ENCODE measurements at places on chromosomes 1 and 21.

DNA sequence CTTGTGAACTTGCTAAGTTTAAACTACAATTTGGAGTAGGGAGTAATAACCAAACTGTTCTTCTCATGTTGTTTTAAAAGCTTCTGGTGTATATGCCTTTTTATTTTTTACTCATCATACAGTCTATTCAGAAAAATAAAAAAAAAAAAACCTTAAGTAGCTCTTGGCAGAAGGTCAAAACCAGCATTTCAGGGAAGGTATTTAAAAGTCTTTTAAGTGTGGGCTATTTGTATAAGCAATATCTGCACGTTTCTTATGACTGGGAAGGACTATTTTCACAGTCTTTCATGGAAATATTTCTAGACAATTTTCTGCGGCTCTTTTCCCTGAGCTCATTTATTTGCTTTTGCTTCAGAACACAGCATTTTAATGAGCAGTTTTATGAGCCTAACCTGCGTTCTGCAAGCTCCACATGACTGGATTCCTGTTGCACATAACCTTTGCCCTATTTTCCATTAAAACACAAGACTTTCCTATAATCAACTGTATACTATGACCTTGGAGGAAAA, 60.9 kb upstream of the C1orf105 start:
- DNase-seq: no peak

DNA sequence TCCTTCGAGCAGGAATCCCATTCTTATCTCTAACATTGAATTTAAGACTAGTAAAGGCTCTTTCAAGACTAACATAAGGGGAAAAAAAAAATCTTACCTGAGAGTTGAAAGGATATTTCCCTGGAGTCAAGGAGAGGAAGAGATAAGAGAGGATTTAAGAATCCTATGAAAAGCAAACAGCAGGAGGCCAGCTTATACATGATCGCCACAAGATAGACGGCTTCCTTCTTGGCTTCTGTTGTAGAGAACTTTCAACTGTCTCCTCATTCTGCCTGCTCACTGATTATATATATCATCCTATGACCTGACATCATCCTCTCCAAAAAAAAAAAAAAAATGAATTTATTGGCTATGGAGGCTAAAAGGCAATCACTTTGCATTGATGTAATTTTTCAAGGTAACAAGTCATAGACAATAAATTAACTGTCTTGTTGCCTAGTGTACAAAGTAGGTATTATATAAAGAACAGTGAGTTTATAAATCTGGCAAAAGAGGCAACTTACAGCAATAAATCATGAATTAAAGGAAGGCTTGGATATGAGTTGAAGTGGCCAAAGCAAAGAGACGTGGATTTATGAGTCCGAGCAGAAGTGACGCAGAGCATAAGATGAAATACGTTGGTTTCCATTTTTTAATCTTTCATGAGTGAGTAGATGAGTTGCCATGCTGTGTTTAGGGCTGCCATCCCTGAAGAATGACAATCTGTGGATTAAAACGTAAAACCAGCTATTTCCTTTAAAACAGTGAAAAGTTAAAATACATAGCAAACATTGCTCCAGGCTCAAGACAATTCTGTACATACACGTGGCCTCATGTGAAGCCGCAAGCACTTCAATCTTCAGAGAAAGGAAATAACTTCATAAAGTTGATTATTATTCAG, at the start of gene UTS2:
UTS2 (minus strand) TSS at position 262 of the 880 bp plus-strand sequence; CDS start at position 200, 62 bp downstream.
- no peak for DNase-seq

DNA sequence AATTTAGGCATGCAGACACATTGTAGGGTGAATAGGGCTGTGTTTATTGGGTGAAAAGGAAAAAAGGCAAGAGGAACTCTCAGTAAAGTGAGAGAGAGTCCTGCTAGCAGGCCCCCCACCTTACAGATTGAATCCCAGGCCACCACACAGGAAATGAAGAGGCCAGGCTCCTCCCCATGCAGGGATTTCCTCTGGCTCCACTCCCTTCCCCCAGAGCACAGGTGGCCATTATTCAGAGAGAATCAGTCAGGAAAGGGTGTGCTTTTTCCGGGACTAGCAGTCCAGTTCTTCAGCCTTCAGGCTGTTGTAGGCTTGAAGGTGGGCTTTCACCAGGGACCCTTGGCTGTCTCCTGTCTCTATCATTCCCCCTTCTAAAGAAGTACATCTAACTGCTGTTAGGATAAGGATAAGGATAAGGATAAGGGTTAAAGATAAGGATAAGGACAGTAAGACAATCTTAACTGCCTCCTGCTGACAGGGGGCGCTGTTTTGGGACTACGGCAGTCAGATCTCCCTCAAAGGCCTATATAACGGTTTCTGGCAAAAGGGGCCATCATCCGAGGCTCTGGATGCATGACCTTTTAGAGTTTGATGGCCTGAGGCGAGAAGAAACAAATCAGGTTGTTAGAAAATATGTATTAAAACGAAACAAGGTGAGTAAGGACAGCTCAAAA, 26.3 kb downstream of the ZNF648 start:
- DNase-seq: no peak

DNA sequence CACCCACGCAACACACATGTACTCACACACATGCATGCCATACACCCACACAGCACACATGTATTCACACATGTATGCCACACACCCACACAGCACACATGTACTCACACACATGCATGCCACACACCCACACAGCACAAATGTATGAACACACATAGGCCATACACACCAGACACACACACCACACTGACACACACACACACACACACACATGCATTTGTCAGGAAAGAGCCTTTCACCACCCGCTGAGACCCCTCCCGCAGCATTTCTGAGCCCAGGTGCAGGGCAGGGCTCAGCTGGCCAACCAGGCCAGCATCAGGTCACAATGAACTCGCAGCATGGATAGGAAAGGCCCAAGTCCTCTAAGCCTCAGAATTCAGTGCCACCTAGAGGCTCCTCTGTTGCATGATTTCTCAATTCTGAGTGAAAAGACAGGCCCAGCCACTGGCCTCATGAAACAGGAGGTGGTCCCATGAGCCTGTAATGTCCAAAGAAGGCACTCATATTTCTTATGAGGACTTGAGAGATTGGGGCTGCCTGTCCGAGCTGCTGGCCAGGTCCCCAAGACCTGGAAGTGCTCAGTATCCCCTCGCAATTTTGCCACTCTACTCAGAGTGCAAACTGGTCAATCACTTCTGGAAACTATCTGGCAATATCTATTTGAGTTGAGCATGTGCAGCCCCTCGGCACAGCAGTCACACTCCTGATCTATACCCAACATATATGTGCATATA, 57.3 kb downstream of the PSMG1 start:
- no peak for DNase-seq

DNA sequence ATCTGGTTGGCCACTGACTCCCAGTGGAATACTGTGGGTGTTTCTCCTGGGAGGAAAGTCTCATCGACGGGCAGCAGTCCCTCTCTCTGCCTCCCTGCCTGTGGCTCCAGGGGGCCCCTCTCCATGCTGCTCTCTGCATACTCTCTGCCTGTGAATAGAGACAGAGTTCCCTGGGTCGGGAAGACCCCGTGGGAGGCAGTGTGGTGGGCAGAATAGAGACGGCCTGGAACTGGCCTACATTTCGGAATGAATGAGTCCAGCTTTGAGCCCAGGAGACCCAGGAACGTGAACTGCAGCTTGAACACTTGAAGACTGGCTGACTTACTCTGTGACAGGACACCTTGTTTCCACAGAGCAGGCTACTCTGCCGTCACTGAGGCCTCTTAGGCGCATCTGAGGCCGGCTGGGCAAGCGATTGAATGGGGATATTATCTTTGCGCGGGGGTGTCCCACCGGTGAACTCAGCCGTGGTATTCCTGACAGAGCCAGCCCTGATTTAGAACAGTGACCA, 64.0 kb downstream of the KIF21B start:
- DNase-seq: no peak

DNA sequence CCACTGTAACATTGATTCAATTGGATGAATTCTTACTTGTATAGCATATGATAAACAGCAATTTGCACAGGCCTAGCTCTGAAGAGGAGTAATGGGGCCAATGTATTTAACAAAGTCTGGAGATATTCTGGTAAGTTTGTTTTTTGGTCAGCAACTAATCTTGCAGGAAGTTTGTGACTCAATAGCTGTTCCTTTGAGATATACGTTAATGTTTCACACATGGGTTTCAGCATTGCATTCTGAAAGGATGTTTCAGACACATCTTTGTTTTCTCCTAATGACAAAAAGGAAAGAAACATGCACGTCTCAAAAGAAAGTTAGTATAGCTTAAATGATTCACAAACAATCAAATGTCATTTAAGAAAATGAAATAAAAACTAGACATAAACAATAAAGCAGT, 49.0 kb downstream of the LTN1 start:
- DNase-seq: no peak

DNA sequence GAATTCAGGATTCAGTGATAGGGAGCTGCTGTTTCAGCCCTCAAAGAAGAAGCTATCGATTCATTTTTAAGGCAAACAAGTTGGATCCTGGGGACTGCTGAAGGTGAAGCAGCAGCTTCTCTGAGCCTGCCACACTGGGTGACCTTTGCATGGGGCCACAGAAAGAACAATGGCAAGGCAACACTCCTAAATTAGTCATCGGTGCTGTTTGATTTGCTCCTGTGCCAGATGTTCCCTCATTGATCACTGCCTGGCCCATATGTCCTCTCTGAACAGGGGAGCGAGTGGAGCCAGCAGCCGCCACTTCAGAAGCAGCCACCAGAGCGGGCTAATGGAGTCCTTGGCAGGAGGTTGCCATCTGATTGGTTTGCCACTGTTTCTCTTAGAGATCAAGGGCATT, 391.5 kb downstream of the NTNG1 start:
- DNase-seq: no peak

DNA sequence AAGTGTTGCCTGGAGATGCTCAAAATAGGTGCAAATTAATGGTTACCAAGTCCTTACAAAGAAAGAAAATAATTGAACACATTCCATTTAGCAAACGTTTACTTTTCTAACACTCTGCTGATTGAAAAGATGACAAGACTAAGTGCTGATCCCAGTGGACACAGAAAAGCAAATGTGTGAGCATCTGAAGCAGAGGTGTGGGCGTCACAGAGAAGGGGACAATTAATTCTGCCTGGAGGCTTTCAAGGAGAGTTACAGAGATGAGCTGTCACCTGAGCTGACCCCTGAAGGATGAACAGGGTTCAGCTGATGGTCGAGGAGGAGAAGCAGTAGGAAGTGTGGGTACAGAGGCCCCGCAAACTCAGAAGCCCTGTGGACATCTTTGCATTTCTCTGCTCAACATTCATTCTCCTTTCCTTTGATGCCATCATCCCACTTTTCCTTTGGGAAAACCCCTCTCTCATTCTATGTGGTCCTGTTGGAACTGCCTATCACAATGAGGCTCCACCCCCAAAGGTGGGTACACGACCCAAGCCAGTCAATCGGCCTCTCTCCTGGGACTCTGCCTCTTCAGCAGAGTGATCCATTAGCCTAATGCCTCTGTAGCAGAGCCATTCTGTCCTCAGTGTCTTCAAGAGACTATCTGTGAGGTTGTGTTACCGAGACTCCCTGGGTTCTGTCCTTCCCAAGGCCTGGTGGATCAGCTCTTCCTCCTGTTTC, 17.2 kb upstream of the PLA2G2E start:
- DNase-seq: no peak

DNA sequence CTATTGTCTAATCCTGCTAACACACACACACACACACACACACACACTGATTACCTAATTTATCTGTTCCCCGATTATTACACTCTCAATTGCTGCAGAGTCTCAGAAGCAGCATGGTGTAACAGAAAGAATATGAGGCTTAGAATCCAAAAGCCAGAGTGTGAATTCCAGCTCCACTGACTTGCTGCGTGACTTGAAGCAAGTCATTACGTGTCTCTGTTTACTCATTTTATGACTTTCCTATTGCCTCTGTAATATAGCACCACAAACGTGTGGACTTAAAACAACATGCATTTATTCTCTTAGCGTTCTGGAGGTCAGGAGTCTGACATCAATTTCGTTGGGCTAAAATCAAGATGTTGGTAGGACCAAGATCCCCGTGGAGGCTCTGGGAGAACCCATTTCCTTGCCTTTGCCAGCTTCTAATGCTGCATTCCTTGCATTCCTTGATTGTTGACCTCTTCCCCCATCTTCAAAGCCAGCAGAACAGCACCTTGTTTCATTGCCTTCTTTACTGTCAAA, 55.9 kb upstream of the ATP5PO start:
- DNase-seq: no peak

DNA sequence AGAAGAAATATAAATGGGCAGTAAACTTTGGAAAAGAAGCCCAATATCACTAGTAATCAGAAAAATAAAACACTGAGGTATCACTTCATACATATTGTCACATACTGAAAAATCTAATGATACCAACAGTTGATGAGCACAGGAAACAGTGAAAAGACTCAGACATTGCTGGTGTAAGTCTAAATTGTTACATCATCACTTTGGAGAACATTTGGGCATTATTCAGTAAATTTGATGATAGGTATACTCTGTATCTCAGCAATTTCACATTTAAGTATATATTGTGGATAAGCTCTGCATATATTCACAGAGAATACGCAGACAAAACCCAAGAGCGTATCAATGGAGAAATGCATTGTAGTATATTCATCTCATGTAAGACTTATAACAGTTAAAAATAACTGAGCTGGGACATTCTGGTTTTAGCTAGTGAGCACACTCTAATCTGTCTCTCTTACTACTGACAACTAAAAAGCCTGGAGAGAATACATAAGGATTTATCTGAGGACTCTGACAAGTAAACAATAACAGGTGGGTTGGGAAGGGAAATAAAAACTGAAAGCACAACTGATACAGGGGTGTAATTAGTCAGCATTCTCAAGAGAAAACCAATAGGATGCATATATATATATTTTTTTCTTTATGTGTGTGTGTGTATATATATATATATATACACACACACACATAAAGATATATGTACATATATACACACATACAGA, 212.7 kb upstream of the JUN start:
- DNase-seq: no peak

DNA sequence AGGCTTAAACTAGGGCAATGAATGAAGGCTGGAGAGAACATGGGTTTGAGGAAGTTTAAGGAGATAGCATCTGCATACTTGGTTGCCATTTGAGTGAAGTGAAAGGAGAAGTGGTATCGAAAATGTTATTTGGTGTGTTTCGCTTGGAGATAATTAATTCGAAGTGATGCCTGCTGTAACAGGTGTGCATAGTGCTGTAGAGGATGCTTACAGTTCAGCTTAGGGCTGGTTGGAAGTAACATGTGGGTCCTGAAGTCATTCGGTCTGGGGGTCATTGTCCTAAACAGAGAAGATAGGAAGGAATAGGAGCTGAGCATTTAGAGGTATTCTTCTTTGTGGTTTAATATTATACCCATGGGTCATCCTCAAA, 301 bp upstream of the NUDT17 start:
- no peak for DNase-seq

- DNase-seq: no peak
Observed at GRCh38 chr1:43499898-43500297, 30.8 kb upstream of the PTPRF start.

GRCh38 chr21:40616377-40616704, 230.6 kb downstream of the DSCAM start:
- DNase-seq: no peak

DNA sequence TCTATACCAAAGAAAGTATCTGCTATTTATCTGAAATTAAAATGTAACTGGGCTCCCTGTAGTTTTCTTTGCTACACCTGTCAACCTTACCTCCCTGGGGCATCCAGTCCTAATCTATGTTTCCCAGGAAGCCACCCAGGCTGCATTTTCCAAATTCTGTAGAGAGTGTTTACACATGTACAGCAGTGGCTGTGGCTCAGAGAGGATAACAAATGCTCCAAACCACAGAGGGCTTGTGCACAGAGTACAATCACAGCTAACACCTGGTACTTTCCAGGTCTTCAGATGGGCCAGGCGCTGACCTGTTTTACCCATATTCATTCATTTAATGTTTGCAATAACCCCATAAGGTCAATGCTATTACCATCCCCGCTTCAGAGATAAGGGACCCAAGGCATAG, 146.5 kb upstream of the TNR start:
- no peak for DNase-seq
